ENCODE measurements at places on chromosomes 11 and 22. TPM values are rescaled to one million over a fixed set of nuclear protein-coding genes. Genes with fewer than 3 reads are reported as not detected.

Gene NRXN2
- 90.1 TPM for total RNA-seq

Gene CWC15
- 32.9 TPM for total RNA-seq

Gene MS4A15
- total RNA-seq = not detected

Gene CHEK1
- total RNA-seq = 16.6 TPM

Gene GGT5
- total RNA-seq = 7.2 TPM

Gene SHISAL1
- total RNA-seq = 52.5 TPM

Gene LIF
- total RNA-seq = 3.2 TPM

Gene NNMT
- 1,196 TPM for total RNA-seq

- H3K36me3 ChIP-seq = no peaks in the 10 kb centered on the region
- DNase-seq = no peak
- no peaks in the 10 kb centered on the region for H3K27me3 ChIP-seq
- H3K27ac ChIP-seq = no peak overlapping the region
Observed at GRCh38 chr22:31526270-31526669, 29.9 kb downstream of the SFI1 start.

GRCh38 chr22:42902875-42903510, 45.9 kb upstream of the ARFGAP3 start:
- H3K4me3 ChIP-seq = no peak overlapping the region
- H3K36me3 ChIP-seq = peaks cover 8% of the 10 kb centered on the region
- no peak overlapping the region for H3K27ac ChIP-seq
- no peaks in the 10 kb centered on the region for H3K27me3 ChIP-seq

- H3K27me3 ChIP-seq = no peaks in the 10 kb centered on the region
- H3K27ac ChIP-seq = peak overlapping the region; percentile 40
- peaks cover 15% of the 10 kb centered on the region for H3K36me3 ChIP-seq
- peak overlapping the region; percentile 34 for H3K4me3 ChIP-seq
- DNase-seq = no peak
- H3K4me1 ChIP-seq = peaks cover 55% of the 10 kb centered on the region
Observed at GRCh38 chr11:102114032-102114431, 3.8 kb downstream of the YAP1 start.

GRCh38 chr11:79100093-79100910, 340.5 kb downstream of the TENM4 start:
- H3K4me3 ChIP-seq = no peak overlapping the region
- DNase-seq = no peak
- no peaks in the 10 kb centered on the region for H3K4me1 ChIP-seq

DNA sequence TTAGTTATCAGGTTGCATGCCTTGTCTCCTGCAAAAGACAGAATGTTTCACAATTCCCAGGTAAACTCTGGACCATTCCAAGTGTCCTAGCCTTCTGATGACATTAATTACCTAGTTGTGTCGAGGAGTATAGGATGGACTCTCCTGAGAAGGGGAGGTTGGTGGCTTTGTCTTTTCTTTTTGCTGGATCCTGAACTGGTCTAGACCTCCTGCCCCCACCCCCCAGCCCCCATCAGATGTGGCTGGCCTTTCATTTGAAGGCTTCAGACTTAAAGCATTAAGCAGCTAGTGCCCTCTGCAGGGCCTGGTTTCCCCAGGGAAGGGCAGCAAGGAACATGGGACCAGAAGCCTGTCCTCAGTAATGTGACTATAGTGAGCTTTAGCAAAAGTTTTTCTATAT, 9.7 kb downstream of the MCAM start:
- H3K4me3 ChIP-seq = no peak overlapping the region
- H3K4me1 ChIP-seq = peaks cover 15% of the 10 kb centered on the region
- H3K27ac ChIP-seq = peak overlapping the region; percentile 68
- DNase-seq = no peak

- no peaks in the 10 kb centered on the region for H3K27me3 ChIP-seq
- no peak overlapping the region for H3K4me3 ChIP-seq
- no peak overlapping the region for H3K27ac ChIP-seq
- peaks cover 5% of the 10 kb centered on the region for H3K36me3 ChIP-seq
- peak; percentile 36 for DNase-seq
- no peaks in the 10 kb centered on the region for H3K4me1 ChIP-seq
Observed at GRCh38 chr22:36267058-36267457, 14.1 kb downstream of the APOL1 start.

- H3K4me3 ChIP-seq = no peak overlapping the region
- peaks cover under 1% of the 10 kb centered on the region for H3K36me3 ChIP-seq
- H3K4me1 ChIP-seq = no peaks in the 10 kb centered on the region
- no peak overlapping the region for H3K27ac ChIP-seq
- DNase-seq = peak; percentile 68
Observed at GRCh38 chr11:128745311-128746136, 51.7 kb downstream of the FLI1 start.

DNA sequence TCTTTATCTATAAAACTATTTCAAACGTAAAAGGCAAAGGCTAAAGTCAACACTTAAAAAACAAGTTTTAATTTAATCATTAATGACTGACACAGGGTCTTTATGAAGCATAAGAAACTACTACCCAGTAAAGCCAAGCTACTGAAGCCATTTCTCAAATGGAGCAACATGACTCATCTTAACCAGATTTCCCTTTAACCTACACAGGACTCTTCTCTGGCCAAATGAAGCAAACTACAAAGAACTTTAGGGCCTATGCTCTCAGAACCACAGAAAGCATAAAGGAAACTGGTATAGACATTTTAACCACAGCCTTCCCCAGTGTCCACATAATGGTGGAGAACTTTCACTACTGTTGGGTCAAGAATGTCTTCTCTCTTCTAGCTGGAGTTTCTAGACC, 34.7 kb downstream of the ALG9 start:
- H3K27ac ChIP-seq = peak overlapping the region; percentile 19
- H3K4me3 ChIP-seq = no peak overlapping the region
- H3K36me3 ChIP-seq = peaks cover 8% of the 10 kb centered on the region
- peaks cover 20% of the 10 kb centered on the region for H3K4me1 ChIP-seq
- no peak for DNase-seq

DNA sequence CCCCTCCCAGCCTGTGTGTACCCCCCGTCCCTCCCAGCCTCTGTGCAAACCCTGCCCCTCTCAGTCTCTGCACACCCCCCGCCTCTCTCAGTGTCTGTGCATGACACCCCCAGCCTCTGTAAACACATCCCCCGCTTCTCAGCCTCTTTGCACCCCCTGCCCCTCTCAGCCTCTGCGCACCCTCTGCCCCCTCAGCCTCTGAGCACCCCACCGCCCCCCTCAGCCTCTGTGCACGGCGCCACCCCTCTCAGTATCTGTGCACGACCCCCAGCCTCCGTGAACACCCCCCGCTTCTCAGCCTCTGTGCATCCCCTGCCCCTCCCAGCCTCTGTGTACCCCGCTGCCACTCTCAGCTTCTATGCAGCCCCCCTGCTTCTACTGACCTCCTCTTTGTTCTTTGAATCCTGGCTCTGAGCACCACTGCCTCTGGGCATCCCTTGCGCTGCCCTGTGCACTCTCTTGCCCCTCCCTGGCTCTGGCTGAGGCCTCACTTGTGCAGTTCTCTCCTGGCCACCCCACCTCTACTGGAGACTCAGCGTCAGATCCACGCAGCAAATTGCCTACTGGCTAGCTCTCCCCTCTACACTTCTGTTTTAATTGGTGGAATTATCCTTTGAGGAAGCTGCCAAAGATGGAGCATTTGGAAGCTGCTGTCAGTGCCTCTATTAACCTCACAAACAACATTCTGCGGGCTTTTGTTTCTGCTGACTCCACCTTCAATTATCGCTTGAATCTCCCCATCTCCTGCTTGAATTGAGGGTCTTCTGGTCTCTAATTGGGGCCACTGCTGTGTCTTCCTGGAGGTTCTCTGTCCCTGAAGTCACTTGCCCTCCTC, 838.6 kb downstream of the TBC1D22A start:
- no peaks in the 10 kb centered on the region for H3K36me3 ChIP-seq
- no peaks in the 10 kb centered on the region for H3K27me3 ChIP-seq
- peak; percentile 55 for DNase-seq
- H3K4me1 ChIP-seq = no peaks in the 10 kb centered on the region
- no peak overlapping the region for H3K4me3 ChIP-seq
- H3K27ac ChIP-seq = no peak overlapping the region

- peaks cover 13% of the 10 kb centered on the region for H3K4me1 ChIP-seq
- H3K36me3 ChIP-seq = no peaks in the 10 kb centered on the region
- H3K4me3 ChIP-seq = peak within 1 kb of the TSS; percentile 79
- no peak within 1 kb of the TSS for H3K27ac ChIP-seq
- peaks cover 5% of the 10 kb centered on the region for H3K27me3 ChIP-seq
- peak; percentile 79 for DNase-seq
Observed at GRCh38 chr22:33920197-33920540, at the start of gene LARGE1. LARGE1 (minus strand) TSS chr22:33920476.

DNA sequence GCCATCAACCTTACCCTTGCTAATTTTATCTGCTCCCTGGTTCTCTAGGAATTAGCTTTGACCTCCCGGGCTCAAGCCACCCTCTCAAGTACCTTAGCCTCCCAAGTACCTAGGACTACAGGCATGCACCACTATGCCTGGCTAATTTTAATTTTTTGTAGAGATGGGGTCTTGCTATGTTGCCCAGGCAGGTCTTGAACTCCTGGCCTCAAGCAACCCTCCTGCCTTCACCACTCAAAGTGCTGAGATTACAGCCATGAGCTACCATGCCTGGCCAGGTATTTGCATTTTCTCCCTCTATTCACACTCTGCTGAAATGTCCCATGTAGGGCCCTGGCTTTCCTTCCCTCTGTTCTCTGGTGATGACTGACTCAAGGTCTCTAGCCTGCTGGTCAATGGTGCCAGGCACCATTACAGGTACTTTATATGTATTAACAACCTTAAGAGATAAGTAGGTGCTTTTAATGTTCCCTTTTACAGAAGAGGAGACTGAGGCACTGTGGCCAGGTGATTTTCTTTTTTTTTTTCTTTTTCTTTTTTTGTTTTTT, 8.5 kb upstream of the WDR74 start:
- peaks cover 2% of the 10 kb centered on the region for H3K4me1 ChIP-seq
- no peak for DNase-seq
- no peak overlapping the region for H3K4me3 ChIP-seq
- no peak overlapping the region for H3K27ac ChIP-seq

DNA sequence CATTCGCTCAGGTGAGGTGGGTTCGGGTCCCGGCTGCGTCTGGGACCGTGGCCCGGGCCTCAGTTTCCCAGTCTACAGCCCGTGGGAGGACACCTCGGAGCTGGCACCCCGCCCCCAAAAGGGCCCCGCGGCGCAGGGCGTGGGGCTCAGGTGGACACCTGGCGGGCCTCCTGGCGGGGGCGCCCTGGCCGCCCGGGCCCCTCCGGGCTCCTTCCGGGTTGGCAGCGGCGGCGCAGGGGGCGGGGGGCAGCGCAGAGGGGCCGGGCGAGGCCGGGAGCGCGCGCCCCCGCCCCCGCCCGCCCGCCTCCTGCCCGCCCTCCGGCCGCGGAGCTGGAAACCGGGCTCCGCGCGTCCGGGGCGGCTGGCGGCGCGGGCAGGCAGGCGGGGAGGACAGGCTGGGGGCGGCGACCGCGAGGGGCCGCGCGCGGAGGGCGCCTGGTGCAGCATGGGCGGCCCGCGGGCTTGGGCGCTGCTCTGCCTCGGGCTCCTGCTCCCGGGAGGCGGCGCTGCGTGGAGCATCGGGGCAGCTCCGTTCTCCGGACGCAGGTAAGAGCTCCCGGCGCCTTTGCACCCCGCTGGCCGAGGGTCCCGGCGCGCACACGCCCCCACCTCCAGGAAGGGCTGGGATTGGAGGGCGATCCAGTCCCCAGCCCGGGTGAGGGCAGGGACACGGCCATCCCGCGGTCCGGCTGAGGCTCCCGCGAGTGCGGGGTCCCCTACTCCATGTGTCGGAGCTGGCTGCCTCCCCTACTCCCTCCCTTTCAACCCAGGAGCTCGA, at the start of gene EMID1:
EMID1 (plus strand) TSS at position 303 of the 778 bp plus-strand sequence; CDS start at position 446, 143 bp downstream.
- H3K27ac ChIP-seq = no peak within 1 kb of the TSS
- peak within 1 kb of the TSS; percentile 56 for H3K4me3 ChIP-seq
- peaks cover 31% of the 10 kb centered on the region for H3K27me3 ChIP-seq
- peak; percentile 93 for DNase-seq

DNA sequence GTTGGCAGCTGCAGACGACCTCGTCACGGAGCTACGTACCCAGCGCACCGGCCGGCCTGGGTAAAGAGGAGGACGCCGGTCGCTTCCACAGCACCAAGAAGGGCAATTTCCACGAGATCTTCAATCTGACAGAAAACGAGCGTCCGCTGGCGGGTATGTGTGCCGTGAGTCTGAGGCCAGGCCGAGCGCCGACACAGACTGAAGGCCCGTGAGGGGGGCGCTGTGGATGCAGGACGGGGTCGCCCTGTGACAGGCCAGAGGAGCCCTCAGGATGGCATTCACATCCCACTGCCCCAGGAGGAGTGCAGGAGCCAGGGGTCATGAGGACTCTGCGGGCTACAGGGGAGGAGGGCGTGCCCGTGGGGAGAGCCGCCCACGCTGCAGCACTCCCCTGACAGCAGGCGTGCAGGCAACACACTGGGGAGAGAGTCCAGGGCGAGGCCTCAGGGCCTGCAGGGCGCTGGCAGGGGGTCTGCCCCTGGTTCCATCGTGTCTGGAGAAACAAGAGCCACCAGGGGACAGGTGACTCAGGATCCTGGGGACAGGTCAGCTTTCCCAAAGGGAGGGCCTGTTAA, 53.6 kb downstream of the GRAMD4 start:
- H3K36me3 ChIP-seq = no peaks in the 10 kb centered on the region
- H3K4me3 ChIP-seq = no peak overlapping the region

GRCh38 chr11:93630037-93630436, 31.4 kb upstream of the CEP295 start:
- DNase-seq = no peak
- no peaks in the 10 kb centered on the region for H3K4me1 ChIP-seq
- H3K27me3 ChIP-seq = peaks cover 7% of the 10 kb centered on the region

GRCh38 chr11:829847-830294, 2.2 kb downstream of the CRACR2B start:
- no peak overlapping the region for H3K27ac ChIP-seq
- H3K4me1 ChIP-seq = peaks cover 51% of the 10 kb centered on the region
- no peak for DNase-seq
- H3K4me3 ChIP-seq = peak overlapping the region; percentile 64
